Stimulated activated CD4-positive, alpha-beta T cell treated with anti-CD3 and anti-CD28 coated beads, Interleukin-1b, Interleukin-23, amount 100 ng/mL, for 24 hours (primary cell): ENCODE measurements at places on chromosomes 1 and 21.

- no peak for DNase-seq
Measured at GRCh38 chr1:201686714-201687455, 142.1 kb upstream of the IPO9 start.

GRCh38 chr1:15176120-15176519, 22.6 kb downstream of the TMEM51 start:
- no peak for DNase-seq

DNA sequence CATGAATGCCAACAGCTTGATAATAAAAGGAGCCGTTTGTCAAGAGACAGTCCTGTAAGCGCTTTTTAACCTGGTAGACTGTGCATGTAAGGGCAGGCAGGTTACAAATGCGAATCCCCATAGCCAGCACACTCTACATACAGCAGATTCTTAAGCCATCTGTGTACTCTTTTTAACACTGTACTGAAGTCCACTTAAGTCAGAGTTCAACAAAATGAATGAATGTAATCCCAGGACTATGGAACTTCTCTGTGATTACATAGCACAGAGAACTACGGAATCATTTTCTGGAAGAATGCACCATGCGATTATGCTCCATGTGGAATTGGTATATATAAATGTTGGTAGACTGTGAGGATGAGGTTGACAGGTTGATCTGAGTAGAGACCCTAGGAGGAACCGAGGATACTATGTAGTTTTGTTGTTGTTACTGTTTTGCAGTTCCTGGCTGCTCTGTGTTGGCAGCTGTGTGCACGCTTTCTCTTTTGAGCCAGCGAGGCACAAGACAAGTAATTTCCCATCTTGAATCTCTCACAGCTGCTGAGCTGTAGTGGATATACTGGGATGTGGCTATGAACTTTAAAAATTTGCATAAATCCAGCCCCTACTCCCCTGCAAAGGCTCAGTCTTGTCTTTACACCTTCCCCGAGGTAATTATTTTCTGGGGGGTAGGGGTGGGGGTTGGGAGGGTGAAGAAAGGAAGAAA, 21.9 kb downstream of the LRRC8D start:
- no peak for DNase-seq

DNA sequence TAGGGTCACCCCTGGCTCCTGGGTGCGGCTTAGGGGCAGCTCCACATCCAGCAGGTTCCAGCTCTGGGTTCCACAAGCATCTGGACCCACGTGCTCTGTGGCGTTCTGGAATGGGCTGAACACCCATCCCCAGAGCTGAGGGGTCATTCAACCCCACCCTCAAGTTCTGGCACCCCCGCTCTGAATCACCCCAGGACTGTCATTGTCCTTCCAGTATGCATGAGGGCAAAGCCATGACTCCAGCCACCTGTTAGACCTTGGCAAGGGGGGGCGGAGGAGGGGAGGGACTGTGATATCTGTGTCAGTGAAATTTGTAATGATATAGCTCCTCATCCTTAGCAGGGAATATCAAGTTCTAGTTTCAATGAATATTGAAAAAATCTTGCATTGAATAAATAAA, 12.3 kb downstream of the INSRR start:
- no peak for DNase-seq

DNA sequence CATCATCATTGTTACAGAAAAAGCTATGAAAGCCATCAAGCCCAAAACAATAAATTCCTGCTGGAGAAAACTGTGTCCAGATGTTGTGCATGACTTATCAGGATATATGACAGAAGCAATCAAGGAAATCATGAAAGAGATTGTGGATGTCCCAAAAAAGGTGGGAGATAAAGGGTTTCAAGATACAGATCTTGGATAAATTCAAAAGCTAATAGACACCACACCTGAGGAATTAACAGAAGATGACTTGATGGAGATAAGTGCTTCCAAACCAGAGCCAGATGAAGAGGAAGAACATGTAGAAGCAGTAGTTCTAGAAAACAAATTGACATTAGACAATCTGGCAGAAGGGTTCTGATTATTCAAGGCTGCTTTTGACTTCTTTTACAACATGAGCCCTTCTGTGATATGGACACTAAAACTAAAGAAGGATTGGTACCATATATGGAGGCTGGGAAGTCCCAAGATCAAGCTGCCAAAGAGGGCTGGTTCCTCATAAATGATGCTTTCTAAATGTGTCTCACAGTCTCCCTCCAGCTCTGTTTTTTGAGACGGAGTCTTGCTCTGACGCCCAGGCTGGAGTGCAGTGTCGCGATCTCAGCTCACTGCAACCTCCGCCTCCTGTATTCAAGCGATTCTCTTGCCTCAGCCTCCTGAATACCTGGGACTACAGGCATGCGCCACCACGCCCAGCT, 32.1 kb upstream of the LRIG2 start:
- no peak for DNase-seq

- DNase-seq = no peak
Measured at GRCh38 chr1:232591344-232591743, 38.6 kb downstream of the SIPA1L2 start.

DNA sequence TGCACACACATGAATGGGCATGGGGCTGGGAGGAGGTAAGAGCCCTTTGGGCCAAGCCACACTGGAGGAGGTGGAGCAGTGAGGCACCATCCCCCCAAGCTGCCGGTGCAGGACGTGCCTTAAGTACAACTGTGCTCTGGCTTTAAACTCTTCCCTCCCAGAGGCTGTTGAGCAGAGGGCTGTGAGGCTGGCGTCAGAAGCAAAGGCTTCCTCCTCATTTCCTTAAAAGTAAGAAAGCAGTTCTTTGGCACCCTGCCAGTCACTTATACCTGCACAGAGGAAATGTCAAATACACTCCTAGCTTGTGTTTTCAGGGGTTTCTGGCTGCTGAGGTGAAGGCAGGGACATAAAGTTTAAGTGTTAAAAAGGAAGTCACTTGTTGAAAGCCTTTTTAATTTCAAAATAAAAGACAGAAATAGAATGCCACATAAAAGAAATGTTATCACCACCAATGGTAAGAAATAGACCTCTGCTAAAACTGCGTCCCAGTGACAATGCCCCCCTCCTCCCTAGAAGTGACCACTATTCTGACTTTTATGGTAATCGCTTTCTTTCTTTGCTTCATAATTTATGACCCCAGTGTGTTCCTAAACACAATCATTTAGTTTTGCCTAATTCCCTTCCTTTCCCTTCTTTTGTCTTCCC, 33.0 kb downstream of the LAMC2 start:
- no peak for DNase-seq

DNA sequence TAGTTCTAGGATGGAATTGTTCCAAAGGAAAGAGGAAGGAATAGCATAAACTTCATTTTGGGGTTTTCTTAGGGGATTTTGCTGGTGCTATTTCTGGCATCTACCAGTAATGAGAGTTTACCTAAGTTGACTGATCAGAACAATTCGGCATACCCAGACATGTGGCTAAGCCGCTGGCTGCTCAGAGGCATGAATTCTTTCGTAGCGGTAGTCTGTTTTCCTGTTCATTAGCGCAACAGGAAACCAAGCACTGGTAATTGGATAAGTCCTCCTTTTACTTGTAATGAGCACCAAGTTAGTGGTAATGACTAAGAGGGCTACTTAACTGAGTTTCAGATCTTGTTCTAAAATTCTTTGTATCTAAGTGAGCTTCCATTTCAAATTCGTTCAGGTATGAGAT, 38.6 kb downstream of the C21orf91 start:
- no peak for DNase-seq

DNA sequence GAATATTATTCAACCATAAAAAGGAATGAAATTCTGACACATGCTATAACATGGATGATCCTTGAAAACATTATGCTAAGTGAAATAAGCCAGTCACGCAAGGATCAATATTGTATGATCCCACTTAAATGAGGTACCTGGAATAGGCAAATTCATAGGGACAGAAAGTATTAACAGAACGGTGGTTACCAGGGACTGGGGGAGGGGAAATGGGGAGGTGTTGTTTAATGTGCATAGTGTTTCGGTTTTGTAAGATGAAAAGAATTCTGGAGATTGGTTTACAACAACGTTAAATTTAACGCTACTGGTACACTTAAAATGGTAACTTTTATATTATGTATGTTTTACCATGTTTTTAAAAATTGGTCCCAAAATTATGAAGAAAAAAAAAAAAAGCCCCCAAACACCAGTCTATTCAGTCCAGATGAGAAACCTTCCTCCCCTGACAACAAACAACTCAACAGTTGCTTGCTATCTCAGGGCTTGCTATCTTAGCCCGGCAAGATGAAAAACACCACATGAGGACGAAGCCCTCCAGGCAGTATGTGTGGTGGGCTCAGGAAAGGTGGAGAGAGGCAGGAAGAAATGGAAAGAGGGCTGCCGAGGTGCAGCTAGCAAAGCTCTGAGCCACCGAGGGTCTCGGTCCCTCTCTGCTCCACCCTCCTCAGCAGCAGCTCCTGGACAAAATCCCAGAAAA, 8.5 kb downstream of the NUAK2 start:
- DNase-seq = no peak

DNA sequence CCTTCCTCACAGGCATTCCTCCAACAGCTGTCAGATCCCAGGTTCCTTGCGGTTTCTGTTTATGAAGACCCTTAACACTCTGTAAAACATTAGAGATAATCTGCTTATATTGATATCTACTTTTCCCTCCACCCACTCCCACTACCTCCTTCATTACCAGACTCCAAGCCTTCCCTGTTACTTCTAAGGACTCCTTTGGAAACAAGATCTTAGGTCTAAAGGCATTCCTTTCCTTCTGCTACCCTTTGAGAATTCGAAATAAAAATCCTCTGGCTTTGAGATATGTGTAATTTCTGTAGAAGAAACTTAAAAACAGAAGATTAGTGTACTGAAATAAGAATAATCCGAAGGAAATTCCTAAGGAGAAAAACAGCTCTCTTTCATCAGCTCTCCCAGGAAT, 23.7 kb upstream of the LYPLAL1 start:
- DNase-seq = no peak

- no peak for DNase-seq
Measured at GRCh38 chr1:16115468-16115983, 40.3 kb downstream of the EPHA2 start.

DNA sequence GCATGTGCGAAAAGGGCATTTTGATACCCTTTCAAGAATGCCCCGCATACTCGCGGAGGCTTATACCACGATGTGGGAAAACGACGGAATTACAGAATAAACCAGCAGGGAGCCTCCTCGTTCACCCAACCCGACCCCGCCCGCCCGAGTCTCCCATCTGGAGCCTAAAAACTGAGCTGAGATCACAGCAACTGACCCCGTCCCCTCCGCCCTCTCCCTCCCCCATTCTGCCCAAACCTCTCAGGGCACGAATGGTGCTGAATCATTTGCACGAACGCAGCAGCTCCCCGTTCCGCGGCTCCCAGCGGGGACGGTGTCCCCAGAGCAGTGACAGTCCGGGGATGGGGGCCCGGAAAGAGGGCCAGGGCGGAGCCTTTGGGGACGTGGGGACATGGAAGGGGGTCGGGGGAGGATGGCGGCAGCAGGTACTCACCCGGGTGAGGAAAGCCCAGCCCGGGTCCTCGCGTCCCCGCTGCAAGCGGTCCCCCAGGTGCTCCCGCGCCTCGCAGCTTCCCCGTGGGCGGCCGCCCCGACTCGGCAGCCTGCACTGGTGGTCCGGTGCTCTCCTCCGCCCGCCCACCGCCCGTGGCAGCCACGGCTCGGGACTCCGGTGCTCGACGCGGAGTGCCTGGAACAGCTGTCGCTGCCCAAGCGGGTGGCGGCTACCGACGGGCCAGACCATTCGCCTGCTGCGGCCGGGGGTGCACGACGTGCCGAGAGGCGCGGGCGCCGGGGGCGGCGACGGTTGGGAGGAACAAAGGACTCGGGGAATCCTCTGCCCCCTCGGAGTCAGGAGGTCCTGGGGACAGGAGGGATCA, at the start of gene TTLL7:
TSS of gene TTLL7 (minus strand) at position 635 of the 818 bp plus-strand sequence. CDS start 46,921 bp downstream, outside the sequence.
- DNase-seq = no peak

- no peak for DNase-seq
Measured at GRCh38 chr1:215083383-215083961, 935 bp downstream of the KCNK2 start.

DNA sequence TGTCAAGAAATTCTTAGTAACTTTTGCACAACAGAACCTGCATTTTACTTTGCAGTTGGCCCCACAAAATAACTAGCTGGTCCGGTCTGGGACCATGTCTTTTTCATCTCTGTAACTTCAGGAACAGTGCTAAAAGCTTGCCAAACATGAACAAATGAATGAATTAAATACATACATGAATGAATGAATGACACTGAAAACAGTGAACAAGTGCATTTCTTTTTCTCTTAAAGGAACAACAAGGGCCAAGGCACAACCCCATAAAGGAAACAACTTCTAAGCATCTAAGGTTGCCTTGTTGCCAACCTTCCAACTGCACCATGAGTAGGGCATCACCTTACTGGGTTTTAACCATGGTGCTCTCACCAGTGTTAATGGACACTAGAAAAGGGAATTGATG, 534.4 kb upstream of the PKN2 start:
- no peak for DNase-seq

DNA sequence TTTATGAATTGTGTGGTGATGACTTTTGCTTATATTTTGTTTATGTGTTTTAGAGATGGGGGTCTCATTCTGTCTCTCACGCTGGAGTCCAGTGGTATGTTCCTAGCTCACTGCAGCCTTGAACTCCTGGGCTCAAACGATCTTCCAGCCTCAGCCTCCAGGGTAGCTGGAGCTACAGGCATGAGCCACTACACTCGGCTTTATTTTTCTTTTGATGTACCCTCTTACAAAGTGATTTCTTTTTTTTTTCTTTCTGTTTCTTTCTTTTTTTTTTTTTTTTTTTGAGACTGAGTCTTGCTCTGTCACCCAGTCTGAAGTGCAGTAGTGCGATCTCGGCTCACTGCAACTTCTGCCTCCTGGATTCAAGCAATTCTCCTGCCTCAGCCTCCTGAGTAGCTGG, 46.8 kb downstream of the CD247 start:
- DNase-seq = no peak

GRCh38 chr21:15614766-15615165, 115.0 kb upstream of the USP25 start:
- no peak for DNase-seq

DNA sequence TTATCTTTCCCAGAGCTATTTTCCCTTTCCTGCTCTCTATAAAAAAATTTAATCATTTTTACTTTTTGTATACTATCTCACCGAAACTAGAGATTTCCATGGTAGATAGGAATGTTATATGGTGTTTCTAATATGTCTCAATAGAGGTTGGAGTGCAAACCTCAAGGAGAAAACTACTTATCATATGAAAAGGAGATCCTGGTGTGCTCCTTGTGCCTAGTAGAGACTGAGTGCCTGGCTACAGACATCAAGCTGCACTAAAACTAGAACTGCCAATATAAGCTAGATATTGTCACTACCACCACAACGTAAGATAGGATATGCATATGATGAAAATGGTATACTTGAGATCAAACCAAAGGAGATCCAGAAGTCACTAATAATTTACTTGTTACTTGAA, 67.0 kb downstream of the RGS18 start:
- no peak for DNase-seq
